ENCODE measurements at places on chromosomes 7 and 10. TPM values are rescaled to one million over a fixed set of nuclear protein-coding genes. Genes with fewer than 3 reads are reported as not detected.
A peak's percentile ranks its signal among the peaks of the same experiment; 100 is the strongest.

GRCh38 chr10:113433711-113434110 lies 119.1 kb upstream of the HABP2 start:
- no peak for DNase-seq

DNA sequence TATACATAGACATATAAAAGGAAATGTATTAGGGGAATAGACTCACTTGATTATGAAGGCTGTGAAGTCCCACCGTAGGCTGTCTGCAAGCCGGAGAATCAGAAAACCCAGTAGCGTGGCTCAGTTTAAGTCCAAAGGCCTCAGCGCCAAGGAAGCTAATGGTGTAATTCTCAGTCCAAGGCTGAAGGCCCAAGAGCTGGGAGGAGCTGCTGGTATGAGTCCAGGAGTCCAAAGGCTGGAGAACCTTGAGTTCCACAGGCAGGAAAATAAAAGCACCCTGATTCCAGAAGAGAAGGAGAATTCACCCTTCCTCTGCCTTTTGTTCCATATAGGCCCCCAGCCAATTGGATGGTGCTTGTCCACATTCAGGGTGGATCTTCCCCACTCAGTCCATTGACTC lies 166.2 kb upstream of the TAC1 start:
- no peak for DNase-seq

DNA sequence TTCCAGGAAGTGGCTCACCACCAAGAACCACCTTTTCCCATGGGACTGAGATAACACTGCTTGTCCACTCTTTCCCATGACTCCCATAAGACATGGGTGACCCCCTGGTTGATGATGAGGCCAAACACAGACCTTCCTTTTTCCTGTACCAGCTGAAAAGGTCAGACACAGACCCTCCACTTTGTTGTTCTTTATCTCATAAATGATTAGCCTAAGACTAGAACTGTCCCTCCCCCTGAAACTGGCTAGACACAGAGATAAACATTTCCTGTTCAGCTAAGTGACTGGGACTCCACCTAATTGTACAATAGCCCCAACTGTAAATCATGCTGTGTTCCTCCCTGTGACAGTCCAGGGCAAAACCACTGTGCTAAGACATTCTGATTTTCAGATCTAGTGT lies 8.2 kb upstream of the NRG3 start:
- no peak for DNase-seq

The OR2A7 gene
- total RNA-seq = 4.3 TPM

DNA sequence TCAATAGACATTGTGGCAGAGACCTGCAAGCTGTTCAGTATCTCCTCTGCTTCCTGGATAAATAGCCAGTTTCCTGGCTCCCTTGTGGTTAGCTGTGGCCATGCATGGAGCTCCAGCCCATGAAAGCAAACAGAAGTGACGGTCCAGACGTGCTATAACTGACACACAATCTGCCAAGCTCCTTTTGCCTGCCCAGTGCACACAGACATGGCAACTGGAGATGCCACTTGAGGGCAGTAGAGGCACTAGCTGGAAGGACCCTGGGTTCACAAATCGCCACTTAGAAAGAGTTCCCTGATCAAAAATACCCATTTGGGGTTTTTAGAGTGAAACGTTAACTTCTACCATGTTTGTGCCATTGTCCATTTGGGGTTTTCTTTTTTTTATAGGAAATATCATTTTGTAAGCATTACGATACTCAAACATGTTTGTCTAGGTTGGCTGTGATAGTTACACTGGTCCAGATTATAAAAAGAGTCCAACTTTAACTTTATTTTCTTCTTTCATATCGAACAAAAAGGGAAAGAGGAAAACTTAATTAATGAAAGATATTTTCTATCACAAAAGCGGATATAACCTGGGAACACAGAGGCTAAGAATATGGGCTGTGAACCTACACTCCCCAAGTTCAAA lies 31.3 kb downstream of the KIN start:
- DNase-seq = peak; percentile 55

The SHLD2 gene
- total RNA-seq = 34.9 TPM

GRCh38 chr10:98212196-98212595 lies 55.8 kb downstream of the LOXL4 start:
- no peak for DNase-seq

GRCh38 chr10:10644008-10644646 lies 373.5 kb upstream of the CELF2 start:
- no peak for DNase-seq

The STEAP2 gene
- total RNA-seq = 11.9 TPM

The MICALL2 gene
- 24.8 TPM for total RNA-seq

DNA sequence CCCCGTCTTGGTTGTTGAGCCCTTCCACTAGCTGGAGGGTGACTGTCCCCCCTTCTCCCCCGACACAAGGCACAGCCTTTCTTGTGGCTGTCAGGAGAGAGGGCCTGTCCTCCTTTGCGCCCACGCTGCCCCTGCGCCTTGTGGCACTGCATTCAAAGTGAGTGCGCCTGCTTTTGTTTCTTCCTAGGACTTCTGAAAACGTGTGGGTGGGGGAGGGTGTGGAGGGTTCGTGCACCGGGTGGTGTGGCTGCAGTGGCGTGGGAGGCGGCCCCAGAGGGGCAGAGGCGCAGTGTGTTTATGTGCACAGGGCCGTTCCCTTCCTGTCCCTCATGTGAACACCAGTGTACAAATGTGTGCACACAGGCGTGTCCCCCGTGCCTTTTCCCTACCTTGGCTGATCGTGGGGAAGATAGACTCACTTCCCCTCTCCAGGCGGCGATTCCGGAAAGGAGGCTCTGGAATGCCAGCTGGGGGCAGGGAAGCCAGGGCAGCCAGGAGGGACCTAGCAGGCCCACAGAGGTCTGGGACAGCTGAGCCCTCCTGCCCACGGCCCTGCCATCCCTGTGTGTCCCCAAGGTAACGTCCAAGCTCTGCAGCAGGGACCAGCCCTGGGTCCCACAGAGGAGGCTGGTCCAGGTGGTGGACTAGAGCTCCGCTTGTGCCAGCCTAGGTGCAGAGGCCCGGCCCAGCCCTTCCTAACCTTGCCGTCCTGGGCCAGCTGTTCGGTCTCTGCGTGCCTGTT lies 88.8 kb downstream of the LHPP start:
- DNase-seq = no peak

GRCh38 chr10:78450239-78450638 lies 416.6 kb downstream of the RPS24 start:
- DNase-seq = no peak

The FAM25C gene
- not detected for total RNA-seq

DNA sequence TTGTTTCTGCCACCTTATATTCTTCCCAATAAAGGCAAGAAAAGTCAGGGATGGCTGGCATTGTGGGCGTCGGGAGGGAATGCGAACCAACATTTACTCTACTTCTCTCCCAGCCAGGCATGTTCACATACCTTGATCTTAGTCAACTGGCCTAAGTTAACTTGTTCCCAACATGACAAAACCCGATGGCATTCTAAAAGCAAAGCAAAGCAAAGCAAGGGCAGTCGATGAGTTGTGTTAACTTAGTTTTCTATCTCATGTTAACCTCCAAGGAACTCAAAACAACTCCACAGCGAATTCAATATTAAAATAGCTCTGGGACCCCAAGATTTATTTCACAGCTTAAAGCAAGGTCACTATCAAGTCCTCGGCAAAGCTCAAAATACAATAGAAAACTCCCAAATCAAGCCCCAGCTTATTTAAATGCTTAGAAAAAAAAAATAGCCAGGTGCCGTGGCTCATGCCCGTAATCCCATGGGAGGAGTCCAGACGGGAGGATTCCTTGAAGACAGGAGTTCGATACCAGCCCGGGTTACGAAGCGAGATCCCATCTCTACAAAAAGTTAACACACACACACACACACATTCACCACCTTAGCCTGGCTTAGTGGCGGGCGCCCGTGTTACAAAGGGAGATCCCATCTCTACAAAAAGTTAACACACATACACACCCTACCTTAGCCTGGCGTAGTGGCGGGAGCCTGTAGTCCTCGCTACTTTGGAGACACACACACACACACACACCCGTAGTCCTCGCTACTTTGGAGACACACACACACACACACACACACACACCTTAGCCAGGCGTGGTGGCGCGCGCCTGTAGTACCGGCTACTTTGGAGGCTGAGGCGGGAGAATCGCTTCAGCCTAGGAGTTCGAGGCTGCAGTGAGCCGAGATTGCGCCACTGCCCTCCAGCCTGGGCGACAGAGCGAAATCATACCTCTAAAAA lies 901 bp upstream of the CCNY start:
- peak; percentile 66 for DNase-seq

GRCh38 chr7:114759347-114760062 lies 162.4 kb upstream of the MDFIC start:
- no peak for DNase-seq

- no peak for DNase-seq
These were observed 45.0 kb downstream of the PWWP2B start for GRCh38 chr10:132441818-132442524.

DNA sequence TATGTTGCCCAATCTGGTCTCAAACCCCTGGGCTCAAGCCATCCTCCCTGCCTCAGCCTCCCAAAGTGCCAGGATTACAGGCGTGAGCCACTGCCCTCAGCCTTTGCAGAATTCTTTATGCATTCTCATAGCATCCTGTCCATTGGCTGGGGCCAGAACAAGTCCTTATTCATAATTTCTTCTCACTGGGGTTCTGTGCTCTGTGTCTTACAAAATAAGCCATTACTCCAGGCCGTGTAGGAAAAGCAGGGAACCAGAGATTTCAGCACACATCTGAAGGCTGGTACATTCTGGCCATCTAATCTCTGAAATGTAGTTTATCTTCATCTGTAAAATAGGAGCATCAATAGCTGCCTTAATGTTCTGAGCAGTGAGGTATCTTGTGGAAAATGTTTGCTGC lies 10.3 kb upstream of the OCM start:
- no peak for DNase-seq

- DNase-seq = peak; percentile 31
These were observed 94.3 kb upstream of the SDK1 start for GRCh38 chr7:3206771-3207191.

DNA sequence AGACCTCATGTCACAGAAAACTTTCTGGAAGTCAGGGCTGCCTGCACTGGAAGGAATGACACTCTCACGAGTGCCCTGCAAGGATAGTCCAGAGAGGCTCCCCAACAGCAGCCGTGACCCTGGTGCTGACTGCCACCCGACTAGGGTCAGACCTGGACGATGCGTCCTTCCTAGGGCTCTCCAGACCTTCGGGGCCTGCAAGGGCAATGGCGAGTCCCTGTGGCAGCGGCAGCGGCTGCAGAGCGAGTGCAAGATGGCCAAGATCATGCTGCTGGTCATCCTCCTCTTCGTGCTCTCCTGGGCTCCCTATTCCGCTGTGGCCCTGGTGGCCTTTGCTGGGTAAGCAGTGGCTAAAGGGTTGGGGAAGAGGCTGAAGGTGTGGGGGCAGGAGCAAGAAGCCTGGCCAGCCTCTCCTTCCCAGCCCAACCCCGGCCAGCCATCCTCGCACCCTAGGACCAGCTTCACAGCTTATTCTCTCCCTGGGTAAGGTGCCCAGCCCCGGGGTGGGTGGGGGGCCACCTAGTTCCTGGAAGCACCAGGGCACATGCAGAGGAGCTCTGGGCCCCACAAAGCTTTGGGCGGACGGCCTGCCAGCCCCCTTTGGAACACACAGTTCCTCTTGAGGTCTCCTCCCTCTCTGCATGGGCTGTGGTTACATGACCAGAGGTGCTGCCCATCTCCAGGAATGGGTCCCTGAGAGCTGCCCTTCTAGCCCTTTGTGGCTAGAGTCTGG lies 5.5 kb downstream of the OPN4 start:
- peak; percentile 48 for DNase-seq

DNA sequence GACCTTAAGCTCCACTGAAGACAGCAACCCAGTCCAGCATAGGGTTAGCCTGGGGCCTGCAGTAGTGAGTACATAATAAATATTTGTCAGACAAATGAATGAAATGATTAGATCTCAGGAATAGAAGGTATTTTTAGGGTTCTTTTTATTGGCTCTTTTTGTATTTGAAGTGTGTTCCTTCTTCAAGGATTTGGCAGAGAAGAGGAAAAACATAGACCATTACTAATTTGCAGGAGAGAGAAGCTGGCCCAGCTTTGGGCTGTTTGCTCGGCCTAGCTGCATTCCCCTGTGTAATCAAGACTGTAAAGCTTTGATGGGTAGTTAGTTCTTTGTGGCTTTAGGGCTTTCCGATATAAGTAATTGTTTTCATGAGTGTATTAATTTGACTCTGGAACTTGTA lies 64.2 kb downstream of the CNNM2 start:
- no peak for DNase-seq

DNA sequence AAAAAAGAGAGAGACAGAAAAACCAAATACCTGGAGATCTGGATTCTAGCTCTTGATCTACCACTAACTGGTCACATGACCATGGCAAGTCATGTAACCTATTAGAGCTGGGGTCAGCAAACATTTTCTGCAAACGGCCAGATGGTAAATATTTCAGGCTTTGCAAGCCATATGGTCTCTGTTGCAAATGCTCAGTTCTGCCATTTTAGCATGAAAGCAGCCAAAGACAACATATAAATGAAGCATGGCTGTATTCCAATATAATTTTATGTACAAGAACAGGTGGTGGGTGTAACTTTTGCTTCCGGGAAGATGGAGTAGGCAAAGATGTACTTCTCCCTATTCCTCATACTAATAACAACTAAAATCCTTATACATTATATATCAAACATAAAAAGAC lies 6.7 kb downstream of the FRA10AC1 start:
- no peak for DNase-seq

The MCM10 gene
- 35.9 TPM for total RNA-seq

The FAM53B gene
- 16.5 TPM for total RNA-seq

DNA sequence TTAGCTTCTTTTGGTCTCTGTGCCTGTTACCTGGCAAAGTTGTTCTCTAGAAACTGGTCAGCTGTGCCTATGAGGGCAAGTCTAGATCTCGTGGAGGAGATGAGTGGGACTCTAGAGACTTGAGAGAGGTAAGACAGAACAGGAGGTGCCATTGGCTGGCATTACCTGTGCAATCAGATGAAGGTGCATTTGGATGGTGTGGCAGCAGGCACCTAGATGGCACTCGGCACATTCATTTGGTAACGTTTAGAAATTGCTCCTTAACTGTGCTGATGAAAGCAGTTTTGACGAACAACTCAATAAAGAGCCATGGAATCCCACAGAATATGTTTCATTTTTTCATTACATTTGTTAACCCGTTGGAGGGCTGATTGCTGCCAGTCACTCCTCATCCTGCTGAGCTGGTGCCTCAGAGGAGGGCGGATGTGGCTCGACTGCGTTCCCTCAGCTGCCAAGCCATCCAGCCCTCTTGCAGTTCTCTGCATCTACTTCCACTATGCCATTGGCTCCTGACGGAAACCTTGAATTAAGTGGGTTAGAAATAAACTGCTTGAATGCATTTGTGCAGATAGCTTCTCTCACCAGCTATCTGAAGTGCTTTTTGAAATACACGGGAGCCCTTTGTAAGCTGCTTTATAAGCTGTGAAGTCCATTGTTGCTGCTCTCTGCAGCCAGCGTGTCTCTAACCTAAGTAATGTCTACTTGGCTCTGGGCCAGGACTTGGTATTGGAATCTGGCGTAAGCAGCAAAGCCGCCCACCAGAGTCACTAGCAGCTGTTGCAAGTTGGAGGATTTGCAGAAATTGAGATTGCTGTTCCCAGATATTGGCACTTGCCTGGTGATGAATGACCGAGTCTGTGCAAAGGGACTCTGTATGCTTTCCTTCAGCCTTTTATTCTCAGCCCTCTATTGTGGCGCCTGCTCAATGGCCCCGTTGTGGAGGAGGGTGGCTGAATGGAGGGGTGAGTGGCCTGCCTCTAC lies 87.4 kb downstream of the LRRC4 start:
- DNase-seq = no peak

The SLC35G1 gene
- 10.3 TPM for total RNA-seq

GRCh38 chr10:124470544-124471434 lies 9.2 kb downstream of the LHPP start:
- DNase-seq = peak; percentile 53

The ADCYAP1R1 gene
- total RNA-seq = 0.99 TPM
